ENCODE measurements at places on chromosomes 11 and 22.

GRCh38 chr11:111921541-111922230 lies 3.0 kb downstream of the C11orf52 start:
- no peak for DNase-seq

DNA sequence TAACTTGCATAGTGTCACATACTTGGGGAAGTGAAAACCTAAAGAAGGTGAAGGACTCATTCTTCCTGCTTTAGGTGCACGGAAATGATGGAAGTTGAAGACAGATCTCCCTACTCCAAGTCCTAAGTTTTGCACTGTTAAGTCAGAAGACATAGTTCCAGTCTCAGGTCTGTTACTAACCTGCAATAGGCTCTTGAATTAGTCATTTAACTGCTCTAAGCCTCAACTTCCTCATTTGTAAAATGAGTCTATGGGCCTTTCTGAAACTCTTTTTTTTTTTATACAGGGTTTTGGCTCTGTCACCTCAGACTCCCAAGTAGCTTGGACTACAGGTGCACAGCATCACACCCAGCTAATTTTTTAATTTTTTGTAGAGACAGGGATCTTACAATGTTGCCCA lies 30.8 kb upstream of the POU2AF1 start:
- DNase-seq = no peak

DNA sequence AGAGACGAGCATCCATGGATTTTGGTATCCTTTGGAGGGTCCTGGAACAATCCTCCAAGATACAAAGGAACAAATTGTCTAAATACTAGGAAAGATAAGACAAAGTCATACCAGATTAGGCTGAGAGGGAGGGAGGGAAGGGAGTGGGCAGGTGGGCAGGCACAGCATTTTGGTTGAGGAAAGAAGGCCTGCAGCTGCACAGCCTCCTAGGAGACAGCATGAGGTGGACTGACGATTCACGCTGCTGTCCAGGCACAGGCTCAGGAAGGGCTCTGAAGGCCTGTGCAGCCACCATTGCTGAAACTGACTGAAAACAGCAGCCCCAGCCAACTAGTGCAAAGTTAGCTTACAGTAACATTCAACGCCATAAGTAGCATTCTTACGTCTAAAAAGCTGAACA lies 64.7 kb downstream of the PACSIN2 start:
- DNase-seq = no peak

- DNase-seq = no peak
Observed at GRCh38 chr11:90818196-90818745, 595.4 kb upstream of the CHORDC1 start.

Data from activated CD4-positive, alpha-beta T cell treated with anti-CD3 and anti-CD28 coated beads, Interleukin-2, Interleukin-6, amounts not matched to agents 100 ng/mL and 50 ng/mL, durations not matched to agents 16 hours and 8 hours (primary cell).